ENCODE measurements at places on chromosomes 12 and 14. TPM values are rescaled to one million over a fixed set of nuclear protein-coding genes. Genes with fewer than 3 reads are reported as not detected.

The FAM222A gene
- total RNA-seq: 0.39 TPM

The TTC9 gene
- total RNA-seq: 0.39 TPM

The CLEC4C gene
- total RNA-seq: not detected

The GPX2 gene
- total RNA-seq: not detected

The IQSEC3 gene
- total RNA-seq: not detected

The REM2 gene
- total RNA-seq: not detected

The KRT77 gene
- total RNA-seq: not detected

The KCNK10 gene
- not detected for total RNA-seq

The ADGRD1 gene
- not detected for total RNA-seq

The TMTC2 gene
- total RNA-seq: 131 TPM

The RHNO1 gene
- 16.9 TPM for total RNA-seq

The SLC5A8 gene
- total RNA-seq: not detected

The SERPINA9 gene
- not detected for total RNA-seq

The OR6C2 gene
- not detected for total RNA-seq

The NUDT14 gene
- 16.5 TPM for total RNA-seq

The MYO1A gene
- total RNA-seq: not detected

The TSPAN9 gene
- 8.6 TPM for total RNA-seq

The ART4 gene
- total RNA-seq: 86.0 TPM

The TMPRSS12 gene
- under 0.01 TPM for total RNA-seq

The PPM1H gene
- 1.3 TPM for total RNA-seq

The CAPZA3 gene
- total RNA-seq: not detected

Measured in placental epithelial cell (primary cell).